ENCODE measurements at places on chromosomes 6 and 20. TPM values are rescaled to one million over a fixed set of nuclear protein-coding genes. Genes with fewer than 3 reads are reported as not detected.

GRCh38 chr6:159217595-159218275 lies 48.5 kb downstream of the FNDC1 start:
- no peaks in the 10 kb centered on the region for H3K27me3 ChIP-seq
- H3K36me3 ChIP-seq = no peaks in the 10 kb centered on the region
- H3K4me1 ChIP-seq = no peaks in the 10 kb centered on the region
- no peak overlapping the region for H3K4me3 ChIP-seq
- DNase-seq = no peak
- H3K27ac ChIP-seq = no peak overlapping the region

DNA sequence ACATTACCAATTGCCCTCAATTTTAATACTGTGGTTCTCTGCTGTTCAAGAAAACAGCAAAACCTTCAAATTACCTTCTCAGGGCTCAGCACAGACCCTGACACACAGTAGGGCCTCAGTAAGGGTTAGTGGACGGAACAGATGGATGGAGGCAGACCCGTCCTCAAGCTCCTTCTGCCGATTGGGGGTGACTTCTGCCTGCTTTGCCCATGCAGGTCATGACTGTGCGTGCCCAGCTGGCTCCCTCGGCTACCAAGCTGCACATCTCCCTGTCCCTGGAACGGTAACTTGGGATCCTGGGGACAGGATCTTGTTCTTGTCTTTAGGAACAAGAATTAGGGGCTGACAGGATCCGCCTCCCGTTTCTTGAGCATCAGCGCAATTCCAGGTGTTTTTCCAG lies 9.8 kb upstream of the BPIFB4 start:
- no peaks in the 10 kb centered on the region for H3K27me3 ChIP-seq
- no peak overlapping the region for H3K4me3 ChIP-seq
- H3K36me3 ChIP-seq = no peaks in the 10 kb centered on the region
- no peak overlapping the region for H3K27ac ChIP-seq
- DNase-seq = no peak

DNA sequence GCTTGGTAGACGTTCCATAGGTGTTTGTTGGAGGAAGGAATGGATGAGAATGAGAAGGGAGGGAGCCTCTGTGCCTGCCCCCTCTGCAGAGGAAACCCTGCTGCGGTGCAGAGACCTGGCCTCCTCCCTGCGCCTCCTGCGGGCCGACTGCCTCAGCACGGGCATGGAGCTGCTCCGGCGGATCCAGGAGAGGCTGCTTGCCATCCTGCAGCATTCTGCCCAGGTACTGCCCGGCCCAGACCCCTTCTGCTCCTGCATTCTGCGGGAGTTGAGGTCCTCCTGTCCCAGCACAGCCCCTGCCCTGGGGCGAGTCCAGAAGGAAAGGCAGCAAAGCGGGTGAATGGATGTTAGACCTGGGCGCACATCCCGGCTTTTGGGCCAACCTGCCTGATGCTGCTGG lies 6.1 kb downstream of the DNPH1 start:
- H3K27ac ChIP-seq = peak overlapping the region; percentile 96
- no peak overlapping the region for H3K4me3 ChIP-seq
- peaks cover 23% of the 10 kb centered on the region for H3K36me3 ChIP-seq
- no peaks in the 10 kb centered on the region for H3K27me3 ChIP-seq
- H3K4me1 ChIP-seq = peaks cover 9% of the 10 kb centered on the region

Gene PTCRA
- not detected for total RNA-seq

- H3K36me3 ChIP-seq = no peaks in the 10 kb centered on the region
Observed at GRCh38 chr6:113120582-113121285, 736.4 kb upstream of the MARCKS start.

DNA sequence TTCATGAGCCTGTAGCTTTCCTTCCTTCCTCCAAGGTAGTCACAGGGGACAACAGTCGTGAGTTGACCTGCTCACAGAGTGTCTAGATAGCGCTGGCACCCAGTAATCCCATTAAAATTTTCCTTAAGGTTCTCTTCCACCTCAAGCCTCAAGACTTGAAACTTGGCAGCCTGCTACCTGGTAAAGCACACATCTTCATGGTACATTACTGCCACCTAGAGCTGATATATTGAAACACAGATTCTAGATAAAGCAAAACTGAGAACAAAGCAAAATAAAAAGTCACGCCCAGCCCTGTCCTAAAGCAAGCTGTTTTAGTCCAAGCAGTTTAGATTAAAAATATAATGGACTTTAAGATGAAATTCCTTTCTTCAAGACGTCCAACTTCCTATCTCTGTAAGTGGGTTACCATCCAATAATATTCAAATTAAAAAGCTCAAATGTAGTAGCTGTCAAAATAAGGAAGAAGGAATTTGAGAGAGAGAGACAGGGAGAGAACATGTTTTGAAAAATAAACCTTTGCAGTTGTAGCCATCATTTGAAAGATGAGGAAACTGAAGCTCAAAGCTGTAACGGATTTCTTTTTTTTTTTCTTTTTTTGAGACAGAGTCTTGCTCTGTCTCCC lies 50.7 kb upstream of the CD83 start:
- H3K4me3 ChIP-seq = no peak overlapping the region
- peaks cover 4% of the 10 kb centered on the region for H3K27me3 ChIP-seq
- H3K4me1 ChIP-seq = no peaks in the 10 kb centered on the region
- no peak for DNase-seq

DNA sequence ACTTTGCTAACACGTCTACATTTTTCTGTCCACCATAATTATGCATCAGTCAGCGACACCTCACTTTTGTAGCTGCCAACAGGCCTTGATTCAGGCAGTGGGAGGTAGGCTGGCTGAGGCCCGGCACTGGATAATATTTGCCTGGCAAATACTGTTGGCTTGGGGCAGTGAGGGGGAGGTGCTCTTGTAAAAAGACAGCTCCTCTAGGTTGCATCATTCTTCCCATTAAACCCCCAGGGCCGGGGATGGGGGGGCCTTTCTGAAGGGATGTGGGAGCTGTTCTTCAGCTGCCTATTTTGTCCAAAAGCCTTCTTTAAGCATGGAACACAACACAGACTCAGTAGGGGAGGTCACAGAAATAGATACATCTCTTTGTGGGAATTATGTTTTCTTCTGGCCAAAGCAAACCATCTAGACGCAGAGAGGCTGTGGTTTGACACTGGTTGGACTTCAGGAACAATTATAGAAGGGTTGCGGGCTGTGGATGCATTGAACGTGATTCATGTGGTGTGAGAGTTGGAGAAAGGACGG lies 338.3 kb upstream of the NT5E start:
- no peaks in the 10 kb centered on the region for H3K36me3 ChIP-seq
- no peaks in the 10 kb centered on the region for H3K4me1 ChIP-seq
- H3K4me3 ChIP-seq = no peak overlapping the region
- H3K27ac ChIP-seq = no peak overlapping the region
- H3K27me3 ChIP-seq = no peaks in the 10 kb centered on the region

Gene C6orf15
- not detected for total RNA-seq

DNA sequence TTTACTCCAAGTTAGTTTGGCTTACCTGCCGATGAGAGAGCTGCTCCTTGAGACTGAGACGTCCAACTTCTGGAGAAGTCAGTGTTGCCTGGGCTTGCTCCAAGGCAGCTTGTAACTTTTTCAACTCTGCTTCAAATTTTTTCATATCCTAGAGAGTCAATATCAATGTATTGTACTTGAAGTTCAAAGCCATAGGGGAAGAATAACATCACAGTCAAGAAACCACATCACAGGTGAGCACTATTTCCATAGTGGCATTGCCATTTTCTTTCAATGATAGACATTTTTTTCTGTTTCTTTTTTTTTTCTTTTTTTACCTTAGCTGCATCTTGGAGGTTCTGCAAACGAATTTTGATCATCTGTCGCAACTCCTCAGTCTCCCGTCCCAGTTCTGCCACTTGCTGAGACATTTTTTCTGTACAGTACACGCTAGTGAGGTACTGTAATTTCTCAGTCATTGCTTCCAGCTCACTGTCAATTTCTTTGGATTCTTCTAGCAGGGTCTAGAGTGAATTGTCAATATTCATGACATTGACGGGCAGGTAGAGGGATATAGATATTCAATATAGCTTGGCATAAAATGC lies 326.7 kb downstream of the SYNE1 start:
- peaks cover 15% of the 10 kb centered on the region for H3K4me1 ChIP-seq
- H3K27me3 ChIP-seq = no peaks in the 10 kb centered on the region
- no peak overlapping the region for H3K4me3 ChIP-seq
- no peak for DNase-seq

Gene LRRC73
- not detected for total RNA-seq

Gene PCSK2
- total RNA-seq = not detected

Gene GMNN
- total RNA-seq = 5.9 TPM

DNA sequence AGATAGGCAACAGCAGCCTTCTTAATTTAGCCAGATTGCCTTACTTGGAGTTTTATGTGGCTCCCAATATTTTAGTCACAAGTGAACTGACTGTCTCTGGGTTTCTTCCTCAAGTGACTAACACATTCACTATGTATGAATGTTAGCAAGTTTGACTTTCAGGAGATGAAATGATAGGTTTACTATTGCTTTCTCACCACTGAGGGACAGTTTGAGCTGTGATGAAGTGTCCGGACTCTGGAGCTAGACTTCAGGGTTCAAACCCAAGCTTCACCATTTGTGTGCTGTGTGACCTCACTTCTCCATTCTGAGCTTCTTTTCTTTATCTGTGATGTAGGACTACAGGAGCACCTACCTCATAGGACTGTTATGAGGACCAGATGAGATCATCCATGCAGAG lies 8.2 kb downstream of the DHX35 start:
- H3K4me1 ChIP-seq = no peaks in the 10 kb centered on the region
- peaks cover 48% of the 10 kb centered on the region for H3K36me3 ChIP-seq
- no peak overlapping the region for H3K4me3 ChIP-seq
- no peak overlapping the region for H3K27ac ChIP-seq
- H3K27me3 ChIP-seq = no peaks in the 10 kb centered on the region
- no peak for DNase-seq

GRCh38 chr6:33738153-33738552 lies 8.6 kb downstream of the IP6K3 start:
- no peak overlapping the region for H3K4me3 ChIP-seq
- H3K36me3 ChIP-seq = no peaks in the 10 kb centered on the region
- no peaks in the 10 kb centered on the region for H3K4me1 ChIP-seq
- no peaks in the 10 kb centered on the region for H3K27me3 ChIP-seq
- H3K27ac ChIP-seq = no peak overlapping the region

Gene RCAN2
- total RNA-seq = 0.15 TPM

Gene DZANK1
- 3.4 TPM for total RNA-seq

- H3K27ac ChIP-seq = no peak overlapping the region
- no peak for DNase-seq
- H3K36me3 ChIP-seq = no peaks in the 10 kb centered on the region
- H3K4me3 ChIP-seq = no peak overlapping the region
Observed at GRCh38 chr6:92364948-92365541, 1054.3 kb downstream of the EPHA7 start.

Gene FERMT1
- 0.20 TPM for total RNA-seq

- H3K27ac ChIP-seq = no peak overlapping the region
- H3K27me3 ChIP-seq = no peaks in the 10 kb centered on the region
- no peaks in the 10 kb centered on the region for H3K4me1 ChIP-seq
Observed at GRCh38 chr20:24909086-24909780, 39.8 kb upstream of the CST7 start.

Gene PPP1R16B
- 32.0 TPM for total RNA-seq

DNA sequence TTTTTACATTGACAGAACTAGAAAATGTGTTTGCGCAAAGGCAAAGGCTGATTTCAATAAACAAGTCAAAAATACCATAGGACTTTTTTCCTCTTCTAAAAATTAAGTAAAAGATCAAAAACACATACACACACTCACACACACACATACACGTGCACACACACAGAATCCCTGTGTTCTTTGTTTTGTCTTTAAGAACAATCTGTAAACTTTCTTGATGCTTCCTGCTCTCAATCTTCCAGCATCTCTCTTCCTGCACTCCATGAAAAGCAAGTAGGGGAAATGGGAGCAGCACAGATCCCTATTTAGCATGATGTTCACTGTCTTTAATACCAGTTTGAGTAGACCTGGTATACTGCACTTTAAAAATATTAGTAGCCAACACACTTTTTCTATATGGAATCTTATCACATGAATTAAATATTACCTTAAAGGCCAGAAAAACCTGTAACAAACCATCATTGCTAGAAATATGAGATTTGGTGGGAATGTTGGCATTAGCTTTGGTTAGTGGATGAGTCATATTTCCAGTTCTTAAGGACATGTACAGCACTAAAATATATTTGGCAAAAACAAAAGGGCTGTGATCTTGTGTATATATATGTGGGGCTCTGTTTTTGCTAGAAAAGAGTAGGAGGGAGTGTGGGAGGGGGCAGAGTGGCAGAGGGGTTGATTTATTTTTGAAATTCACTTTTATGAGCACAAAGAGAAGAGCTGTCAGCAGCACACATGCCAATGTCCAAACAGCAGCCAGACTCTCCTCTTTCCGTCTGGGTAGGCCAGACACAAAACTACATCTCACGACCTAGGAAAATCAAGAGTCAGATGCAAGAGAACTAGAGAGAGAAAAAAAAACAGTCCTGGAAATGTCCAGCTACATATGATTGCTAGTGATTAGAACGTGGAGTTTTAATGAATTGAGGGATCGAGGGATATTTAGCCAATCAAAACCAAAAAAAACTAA lies 4.6 kb downstream of the PTPRK start:
- no peak overlapping the region for H3K4me3 ChIP-seq
- DNase-seq = no peak
- no peaks in the 10 kb centered on the region for H3K36me3 ChIP-seq
- no peak overlapping the region for H3K27ac ChIP-seq
- peaks cover 20% of the 10 kb centered on the region for H3K27me3 ChIP-seq

DNA sequence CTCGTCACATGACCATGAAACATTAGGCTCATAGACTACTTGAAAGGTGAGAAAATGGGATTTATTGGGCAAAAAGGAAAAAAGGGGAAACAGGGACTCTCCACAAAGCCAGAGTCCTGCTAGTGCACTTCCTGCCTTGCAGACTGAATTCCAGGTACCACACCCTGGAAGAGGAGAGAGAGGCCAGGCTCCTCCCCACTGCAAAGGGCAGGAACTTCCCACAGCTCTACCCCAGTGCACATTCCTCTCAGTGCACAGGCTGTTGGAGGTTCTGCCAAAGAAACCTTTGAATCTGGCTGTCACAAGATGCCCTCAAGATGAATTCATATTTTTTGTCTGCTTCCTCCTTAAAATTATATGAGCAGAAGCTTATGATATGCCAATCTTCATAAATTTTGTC lies 920.4 kb upstream of the GJE1 start:
- H3K36me3 ChIP-seq = no peaks in the 10 kb centered on the region
- DNase-seq = no peak
- H3K4me1 ChIP-seq = no peaks in the 10 kb centered on the region
- H3K4me3 ChIP-seq = no peak overlapping the region

DNA sequence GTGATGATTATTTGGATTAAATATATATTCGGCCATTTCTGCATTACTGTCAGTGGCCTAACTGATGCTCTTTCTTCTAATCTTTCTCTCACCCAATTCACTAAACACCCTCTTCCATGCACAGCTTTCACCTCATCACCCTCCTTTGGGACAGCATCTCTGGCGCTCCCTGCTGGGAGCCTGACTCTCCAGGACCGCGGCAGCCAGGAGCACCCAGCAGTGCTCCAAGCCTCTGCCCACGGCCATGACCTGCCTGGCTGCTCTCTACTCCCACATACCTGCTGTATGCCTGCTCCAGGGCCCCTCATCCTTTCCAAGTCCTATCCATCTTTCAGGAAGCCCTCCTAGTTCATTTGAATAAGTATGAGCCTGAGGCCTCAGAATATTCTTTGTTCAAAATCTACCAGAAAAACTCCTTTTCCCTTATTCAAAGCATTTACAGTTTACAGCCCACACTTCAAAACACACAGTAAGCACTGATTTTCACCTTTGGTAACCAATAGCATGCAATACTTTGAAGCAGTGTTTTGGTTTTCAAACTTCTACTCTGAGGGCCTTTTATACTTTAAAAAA lies 15.2 kb downstream of the CTCFL start:
- H3K4me3 ChIP-seq = no peak overlapping the region
- H3K27ac ChIP-seq = no peak overlapping the region
- H3K36me3 ChIP-seq = no peaks in the 10 kb centered on the region
- DNase-seq = no peak
- no peaks in the 10 kb centered on the region for H3K4me1 ChIP-seq

- no peak for DNase-seq
- no peak overlapping the region for H3K4me3 ChIP-seq
- no peaks in the 10 kb centered on the region for H3K4me1 ChIP-seq
Observed at GRCh38 chr20:60036346-60036745, 78.1 kb downstream of the CDH26 start.
